T-helper 22 cell (primary cell): ENCODE measurements at places on chromosomes 5 and 9.

DNA sequence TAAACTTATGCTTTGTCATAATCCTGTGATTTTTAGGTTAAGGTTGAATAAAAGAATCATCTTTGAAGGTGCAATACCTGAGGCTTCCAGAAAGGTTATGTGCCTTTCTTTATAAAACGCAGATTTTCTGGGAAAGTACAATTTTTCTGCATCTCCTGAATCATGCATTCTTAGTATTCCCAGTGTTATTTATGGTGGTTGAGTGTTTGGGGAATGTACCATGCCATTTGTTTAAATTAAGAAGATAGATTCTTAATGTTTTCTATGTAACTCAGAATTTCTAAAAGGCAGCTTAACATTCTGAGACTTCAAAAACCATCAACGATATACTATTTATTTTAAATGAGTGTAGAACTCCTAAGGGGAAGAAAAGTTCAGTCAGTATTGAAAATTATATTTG is 108.1 kb upstream of the FBN2 start:
- DNase-seq = no peak

DNA sequence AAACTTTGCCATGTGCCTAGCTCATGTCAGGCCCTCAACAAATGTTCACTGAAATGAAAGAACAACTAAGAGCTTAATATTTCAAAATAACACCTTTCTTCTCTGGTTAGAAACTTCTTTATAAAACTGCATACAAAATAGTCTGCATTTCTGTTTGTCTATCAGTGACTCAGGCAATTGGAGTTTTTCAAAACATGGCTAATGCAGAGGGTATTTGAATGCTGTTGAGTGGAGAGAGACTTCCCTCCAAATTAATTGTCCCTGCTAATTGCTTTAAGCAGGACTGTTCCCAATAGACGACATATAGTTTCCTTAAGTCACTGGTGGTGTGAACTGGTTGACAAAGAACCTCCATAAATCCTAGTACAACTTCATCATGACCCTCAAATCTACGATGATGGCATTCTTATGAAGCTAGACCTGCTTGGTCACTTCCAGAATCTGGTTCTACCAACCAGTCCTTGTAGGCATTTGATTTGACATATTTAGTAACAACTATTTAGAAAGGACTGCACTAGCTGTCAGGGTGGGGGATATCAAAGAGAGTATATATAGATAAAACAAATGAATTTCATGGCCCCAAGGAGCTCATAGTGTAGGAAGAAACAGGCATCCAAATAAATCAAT is 84.5 kb downstream of the PRLR start:
- DNase-seq = no peak

DNA sequence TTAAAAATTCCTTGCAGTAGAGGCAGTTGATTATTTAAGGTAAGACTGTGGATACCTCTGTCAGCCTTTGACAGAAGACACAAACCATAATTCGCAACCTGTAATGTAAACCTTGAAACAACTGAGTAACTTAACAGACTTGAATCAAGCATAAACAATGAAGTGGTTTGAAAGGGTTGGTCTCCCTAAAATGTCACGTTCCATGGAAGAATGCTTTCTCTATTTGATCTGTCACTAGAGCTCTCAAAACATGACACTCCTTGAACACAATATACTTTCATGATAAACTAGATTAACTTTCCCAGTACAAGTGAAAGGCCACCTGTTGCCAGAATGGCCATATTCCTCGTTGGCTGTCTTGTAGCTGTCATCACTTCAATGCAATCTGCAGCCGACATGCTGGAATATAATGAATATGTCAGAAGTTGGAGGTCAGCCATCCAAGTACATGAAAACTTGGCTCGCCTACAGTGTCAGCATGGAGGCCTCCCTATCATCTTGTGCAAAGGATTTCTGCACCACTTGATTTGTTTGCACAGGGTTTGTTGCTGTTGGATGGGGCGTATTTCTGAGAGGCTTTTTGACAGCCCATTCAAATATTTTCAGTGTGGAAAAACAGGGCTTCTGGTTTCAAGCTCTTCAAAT is 228.0 kb downstream of the TLE4 start:
- no peak for DNase-seq

GRCh38 chr9:84671586-84672521 is 2.3 kb downstream of the NTRK2 start:
- no peak for DNase-seq

DNA sequence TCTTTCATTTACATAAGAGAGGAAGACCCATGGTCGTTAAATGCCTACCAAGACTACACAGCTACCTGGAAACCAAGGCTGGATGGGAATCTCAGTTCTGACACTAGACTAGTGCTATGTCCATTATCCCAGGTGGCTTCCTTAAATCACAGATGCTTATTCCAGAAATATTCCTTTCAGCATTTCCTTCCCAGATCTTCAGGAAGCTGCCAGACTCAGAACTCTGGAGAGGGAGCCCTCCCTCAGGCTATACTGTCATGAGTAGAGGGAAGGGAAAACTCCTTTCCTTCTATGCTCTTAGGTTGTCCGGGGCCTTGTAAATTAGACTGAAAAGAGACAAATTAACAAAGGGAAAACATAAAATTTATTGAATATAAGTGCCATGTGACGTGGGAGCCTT is 20.8 kb downstream of the FREM1 start:
- DNase-seq = no peak

DNA sequence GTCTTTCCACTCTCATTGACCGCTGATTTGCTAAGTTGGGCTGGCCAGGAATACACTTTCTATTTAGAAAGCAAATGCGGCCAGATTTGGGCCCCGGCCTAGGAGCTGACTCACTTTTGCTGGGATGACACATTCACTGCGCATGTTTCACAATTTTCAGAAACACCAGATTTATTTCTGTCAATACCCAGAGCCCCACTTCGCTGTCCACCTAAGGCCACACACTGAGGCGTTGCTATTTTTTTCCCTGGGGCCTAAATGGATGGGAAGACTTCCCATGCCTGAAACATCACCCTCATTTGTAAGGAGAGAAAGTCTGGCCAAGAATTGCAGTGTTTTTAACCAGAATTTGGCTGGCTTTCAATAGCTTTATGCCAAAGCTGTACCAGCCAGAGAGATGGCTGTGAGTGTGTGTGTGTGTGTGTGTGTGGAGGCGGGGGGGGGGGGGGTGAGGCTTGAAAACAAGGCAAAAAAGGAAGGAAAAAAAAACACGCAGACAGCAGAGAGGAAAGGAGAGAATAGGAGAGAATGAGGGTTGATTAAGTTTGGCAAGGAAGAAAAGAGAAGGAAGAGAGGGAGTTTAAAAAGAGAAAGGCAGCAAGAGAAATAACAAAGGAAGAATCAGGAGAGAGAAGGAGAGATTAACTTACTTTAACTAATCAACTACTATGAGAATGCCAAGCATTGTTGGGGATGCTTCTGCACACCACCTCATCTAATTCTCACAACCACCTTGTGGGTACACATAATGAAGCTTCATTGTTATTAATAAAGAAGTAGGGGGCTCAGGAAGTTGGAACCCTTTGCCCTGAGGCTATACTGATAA is 261.4 kb upstream of the KLF4 start:
- no peak for DNase-seq

- no peak for DNase-seq
Measured at GRCh38 chr5:120767178-120767820, 303.2 kb downstream of the PRR16 start.

DNA sequence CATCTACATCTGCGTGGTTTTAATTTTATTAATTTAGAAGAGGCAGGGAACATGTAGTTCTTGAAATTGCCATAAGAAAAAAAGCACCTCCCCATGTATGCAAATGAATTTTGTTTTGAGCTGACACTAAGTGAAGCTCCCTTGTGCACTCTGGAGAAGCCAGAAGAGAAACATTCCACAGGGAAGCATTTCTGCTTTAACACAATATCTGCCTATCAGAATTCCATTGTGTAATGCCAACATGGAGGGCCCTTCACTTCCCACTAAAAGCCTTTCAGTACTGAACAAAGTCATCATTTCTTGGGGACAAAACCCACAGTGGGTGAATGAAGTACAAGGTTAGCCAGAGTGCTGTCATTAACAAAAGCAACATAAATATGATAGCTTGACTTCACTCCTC is 59.7 kb downstream of the PRELID2 start:
- no peak for DNase-seq

DNA sequence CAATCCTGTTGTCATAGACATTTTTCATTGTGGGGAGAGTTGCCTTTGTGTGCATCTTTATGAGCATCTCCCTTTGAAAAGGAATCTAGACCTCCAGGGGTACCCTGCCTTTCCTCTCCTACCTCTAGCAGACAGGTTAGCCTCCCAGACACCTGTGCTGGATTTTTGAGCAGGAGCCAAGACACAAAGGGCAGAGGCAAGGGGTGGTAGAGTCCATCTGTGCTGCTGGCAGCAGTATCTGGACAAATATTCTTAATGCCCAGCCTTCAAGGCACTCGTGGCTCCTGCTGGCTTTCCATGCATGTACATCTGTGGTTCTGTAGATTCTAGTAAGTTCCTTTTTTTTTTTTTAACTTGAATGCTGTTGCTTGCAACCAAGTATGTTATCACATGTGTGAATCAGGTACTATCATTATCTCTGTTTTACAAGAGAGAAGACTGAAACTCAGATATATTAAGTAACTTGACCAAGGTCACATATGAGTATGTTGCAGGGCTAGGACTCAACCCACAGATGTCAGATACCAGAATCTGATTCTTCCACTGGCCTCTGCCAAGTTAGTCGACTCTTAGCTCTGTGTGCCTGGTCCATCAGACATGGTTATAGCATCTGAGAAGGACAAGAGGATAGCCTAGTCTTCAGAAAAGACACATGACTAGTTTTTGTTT is 32.9 kb upstream of the GPR151 start:
- no peak for DNase-seq

DNA sequence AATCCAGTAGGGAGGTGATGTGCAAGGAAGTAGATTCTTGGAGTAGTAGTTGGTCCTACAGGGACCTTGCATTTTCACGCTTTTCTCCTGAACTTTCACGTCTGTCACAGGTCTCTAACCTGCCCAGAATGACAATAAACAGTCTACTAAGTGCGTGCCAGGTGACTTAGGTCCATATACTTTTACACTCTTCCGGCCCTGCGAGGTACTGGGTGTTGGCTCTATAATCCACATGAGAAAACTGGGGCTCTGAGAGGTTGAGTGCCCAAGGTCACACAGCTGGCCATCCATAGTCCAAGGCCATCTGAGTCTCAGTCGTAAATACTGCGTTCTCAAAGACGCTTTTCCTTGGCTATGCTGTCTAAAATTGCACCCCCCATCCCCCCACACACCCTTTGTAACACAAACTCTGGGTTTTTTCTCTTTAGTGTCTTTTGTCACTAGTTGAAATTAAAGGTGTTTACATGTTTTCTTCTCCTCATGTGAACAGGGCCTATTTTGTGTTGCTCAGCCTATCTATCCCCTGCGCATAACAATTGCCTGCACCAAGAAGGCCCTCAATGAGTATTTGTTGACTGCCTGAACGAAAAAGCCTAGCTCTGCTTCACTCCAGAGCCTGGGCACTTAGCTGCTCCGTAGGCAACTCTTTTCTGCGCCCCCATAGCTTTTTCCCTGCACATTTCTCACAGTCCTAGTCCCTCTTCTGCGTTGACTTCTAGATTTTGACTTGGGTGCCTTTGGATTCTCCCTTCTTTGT is 943 bp downstream of the SFXN1 start:
- DNase-seq = no peak

DNA sequence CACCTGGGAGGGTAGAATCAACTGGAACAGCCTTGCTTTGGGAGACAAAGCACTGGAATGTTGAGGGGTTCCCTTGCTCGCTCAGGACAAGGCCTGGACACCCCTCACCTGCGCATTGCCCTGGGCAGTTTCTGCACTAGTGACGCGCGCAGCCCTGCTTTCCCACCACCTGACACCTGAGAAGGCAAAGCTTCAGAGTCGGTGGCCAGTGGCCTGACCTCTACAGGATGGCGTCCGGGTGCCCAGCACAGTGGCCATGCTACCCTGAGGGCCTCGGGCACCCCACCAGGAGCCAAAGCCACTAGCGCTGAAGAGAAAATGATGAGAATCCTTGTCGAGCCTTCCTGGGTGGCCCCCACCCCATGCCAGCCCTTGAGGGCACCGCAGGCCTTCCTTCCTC is 161.3 kb downstream of the OLFM1 start:
- no peak for DNase-seq
